HEK293T (cell line): ENCODE measurements at places on chromosomes 3 and 15.

DNA sequence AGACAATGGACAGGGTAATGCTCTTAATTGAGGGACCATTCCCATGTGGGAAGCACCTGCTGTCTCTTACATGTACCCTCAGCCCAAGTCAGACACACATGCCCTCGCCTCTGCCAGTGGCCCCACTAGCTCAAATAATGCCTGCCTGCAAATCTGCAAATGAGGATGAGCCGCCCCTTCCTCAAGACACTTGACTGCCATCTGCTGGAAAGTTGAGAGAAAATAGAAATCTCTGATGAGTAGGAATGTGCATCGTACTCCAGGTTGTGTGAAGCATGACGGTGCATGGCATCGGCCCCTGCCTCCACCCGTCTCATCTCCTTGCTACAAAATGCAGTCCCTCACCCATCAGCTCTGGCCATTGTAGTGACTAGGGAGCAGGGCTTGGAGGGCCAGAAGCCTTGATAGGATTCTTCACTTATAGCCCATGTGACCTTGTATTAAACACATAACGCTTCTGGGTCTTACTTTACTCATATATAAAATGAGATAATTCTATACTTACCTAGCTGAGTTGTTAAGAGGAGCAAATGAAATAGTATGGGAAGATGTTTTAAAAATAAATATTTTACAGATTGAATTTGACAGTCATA lies 6.3 kb upstream of the SCN5A start:
- peak; percentile 57 for DNase-seq

DNA sequence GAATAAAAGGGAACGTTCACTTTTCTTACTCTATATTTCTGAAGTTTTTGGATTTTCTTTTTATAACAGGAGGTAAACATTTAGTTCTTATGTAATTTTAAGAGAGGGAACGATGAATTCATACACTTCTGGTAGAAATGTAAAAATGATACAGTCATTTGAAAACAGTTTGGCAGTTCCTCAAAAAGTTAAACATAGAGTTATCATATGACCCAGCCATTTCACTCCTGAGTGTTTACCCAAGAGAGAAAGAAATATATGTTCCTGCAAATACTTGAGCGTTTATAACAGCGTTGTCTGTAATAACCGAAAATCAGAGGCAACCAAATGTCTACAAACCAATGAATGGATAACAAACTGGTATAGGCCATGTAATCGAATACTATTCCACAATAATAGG lies 20.8 kb upstream of the CCR9 start:
- DNase-seq: no peak

- no peak for DNase-seq
Measured at GRCh38 chr3:169813757-169814517, 1.2 kb upstream of the LRRC34 start.

- no peak for DNase-seq
Measured at GRCh38 chr3:169348929-169349621, 314.4 kb downstream of the MECOM start.

DNA sequence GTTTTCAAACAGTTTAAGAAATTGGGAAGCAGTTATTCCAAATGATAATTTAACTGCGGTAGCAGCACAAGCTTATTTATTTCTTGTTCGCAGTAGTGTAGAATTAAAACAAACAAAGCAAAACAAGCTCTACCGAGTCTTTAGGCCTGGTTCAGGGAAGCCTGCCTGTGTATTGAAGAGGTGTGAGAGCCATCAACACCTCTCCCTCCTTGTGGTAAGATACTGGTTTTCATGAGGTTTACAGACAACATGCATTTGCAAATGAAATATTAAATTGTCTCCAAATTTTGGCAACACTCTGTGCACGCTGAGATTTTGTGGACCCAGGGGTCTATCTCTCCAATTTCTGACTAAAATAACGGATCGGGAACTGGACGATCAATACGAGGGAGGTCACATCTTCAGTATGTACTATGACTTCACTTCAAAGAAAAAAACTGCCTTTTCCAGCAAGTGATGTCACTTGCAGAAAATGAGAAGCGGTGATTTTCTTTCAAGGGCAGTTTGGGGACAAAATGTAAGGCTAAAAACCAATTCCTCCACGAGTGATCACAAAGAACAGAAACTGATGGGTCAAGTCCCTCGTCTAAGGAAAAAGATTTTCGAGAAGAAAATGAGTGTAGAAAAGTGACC lies 721 bp downstream of the ATR start:
- no peak for DNase-seq

- DNase-seq: no peak
Measured at GRCh38 chr3:58557491-58557890, 19.7 kb downstream of the FAM107A start.

DNA sequence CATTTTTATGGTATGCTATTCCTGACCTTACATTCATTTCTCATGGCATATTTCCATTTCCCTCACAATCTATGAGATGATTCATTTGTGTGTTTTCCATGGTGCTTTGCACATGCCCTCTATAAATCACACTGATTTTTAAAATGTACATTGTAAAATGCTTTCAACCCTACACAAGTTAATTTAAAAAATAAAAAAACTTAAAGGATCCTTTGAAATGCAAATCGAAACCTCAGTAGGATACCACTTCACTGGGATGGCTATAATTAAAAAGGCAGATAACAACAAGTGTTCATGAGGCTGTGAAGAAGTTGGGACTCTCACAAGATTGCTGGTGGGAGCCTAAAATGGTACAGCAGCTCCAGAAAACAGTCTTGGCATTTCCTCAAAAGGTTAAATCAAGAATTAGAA lies 83.5 kb downstream of the FMN1 start:
- no peak for DNase-seq

DNA sequence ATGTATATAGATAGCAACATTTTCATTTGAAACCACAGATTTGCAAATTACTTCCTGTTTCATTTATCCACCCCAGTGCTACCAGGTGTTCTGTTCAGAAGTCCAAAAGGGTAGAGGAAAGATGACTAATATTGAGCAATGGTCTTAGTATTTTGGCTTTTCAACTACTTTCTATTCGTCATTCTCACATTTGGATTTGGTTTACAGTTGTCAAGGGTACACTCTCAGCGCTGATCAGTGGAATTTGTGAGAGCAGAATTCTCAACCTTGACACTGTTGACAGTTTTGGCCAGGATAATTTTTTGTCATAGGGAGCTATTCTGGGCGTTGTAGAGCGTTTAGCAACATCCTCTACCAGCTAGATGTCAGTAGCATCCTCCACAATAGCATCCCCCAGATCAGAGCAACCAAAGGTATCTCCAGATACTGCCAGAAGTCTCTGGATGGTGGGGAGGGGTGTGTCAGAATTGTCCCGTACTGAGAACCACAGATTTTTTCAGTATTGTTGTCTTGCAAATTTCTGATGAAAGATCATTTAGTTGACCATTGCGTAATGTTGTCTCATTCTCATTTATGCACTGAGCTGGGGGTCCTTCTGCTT lies 4.2 kb downstream of the HMCES start:
- no peak for DNase-seq

DNA sequence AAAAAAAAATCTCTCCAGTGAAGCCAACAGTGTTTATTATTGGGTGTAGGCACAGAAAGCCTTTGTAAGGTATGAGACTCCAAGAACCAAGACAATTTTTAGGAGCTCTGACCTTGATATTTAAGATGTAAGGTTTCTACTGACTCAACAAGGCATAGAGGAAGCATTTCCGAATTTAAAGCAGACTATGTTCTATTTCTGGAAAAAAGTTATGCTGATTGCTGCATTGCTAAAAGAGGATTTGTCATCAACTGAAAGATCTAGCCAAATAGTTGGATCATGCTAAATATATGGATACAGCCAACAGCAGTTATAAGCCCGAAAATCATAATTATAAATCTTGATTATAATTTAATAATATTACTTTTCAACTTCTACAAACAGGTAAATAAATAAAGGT lies 53.3 kb upstream of the MELTF start:
- DNase-seq: no peak

DNA sequence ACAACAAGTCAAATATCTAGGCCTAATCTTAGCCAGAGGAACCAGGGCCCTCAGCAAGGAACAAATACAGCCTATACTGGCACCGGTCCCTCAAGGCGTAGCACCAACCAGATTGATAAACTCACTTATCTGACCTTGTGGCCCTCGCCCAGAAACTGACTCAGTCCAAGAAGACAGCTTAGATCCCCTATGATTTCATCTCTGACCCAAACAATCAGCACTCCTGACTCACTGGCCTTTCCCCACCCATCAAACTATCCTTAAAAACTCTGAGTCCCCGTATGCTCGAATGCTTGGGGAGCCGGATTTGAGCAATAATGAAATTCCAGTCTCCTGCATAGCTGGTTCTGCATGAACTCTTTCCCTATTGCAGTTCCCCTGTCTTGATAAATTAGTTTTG lies 1.6 kb upstream of the SORD start:
- DNase-seq: no peak

DNA sequence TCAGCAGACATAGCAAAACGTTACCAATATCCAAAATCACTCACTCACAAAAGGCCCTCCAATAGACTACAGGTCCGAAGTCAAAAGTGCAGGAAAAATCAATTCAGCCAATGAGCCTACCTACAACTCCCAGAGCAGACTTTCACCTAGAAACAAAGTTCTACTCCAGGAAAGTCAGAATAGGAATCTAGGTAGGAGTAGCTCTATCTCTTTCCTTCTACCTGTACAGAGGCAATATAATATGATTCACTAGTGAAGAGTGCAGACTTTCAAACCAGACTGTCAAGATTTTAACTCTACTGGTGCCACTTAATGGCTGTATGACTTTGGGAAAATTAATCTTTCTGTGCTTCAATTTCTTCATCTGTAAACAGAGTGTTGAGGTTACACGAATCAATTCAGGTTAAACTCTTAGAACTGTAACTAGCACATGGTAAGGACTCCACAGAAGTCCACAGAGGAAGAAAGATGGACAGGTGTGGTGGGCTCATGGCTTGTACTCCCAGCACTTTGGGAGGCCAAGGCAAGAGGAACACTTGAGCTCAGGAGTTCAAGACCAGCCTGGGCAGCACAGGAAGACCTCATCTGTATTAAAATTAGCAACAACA lies 9.4 kb downstream of the DCUN1D1 start:
- no peak for DNase-seq

GRCh38 chr3:47436180-47436579 lies 39.6 kb downstream of the SCAP start:
- no peak for DNase-seq

GRCh38 chr15:95624616-95625361 lies 705.7 kb upstream of the NR2F2 start:
- no peak for DNase-seq
